ENCODE measurements at places on chromosomes 11 and 22.

GRCh38 chr11:3147257-3147619 lies 17.9 kb downstream of the OSBPL5 start:
- no peak for DNase-seq

DNA sequence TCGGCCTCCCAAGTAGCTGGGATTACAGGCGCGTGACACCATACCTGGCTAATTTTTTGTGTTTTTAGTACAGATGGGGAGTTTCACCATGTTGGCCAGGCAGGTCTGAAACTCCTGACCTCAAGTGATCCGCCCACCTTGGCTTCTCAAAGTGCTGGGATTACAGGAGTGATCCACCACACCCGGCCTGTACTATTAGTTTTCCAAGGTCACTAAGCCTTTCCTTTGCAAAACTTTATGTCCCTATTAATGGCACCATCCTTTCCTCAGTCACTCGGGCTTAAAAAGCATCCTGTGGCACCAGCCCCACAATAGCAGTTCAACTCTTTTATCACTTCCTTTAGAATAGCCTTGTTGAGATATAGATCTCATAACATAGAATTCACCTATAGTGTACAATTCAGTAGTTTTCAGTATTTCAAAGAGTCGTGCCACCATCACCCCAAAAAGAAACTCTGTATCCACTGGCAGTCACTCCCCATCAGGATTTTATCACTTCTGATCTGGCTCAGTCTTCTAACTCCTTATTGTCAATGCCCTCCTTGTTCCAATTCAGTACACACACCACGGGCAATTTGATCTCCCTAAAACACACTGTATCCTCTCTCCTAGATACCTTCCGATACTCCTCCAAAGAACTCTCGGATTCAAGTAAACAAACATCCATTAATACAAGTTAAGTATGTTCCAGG lies 921 bp upstream of the BCL2L13 start:
- no peak for DNase-seq

- DNase-seq = no peak
Observed at GRCh38 chr11:125236072-125236825, 71.7 kb downstream of the PKNOX2 start.

- DNase-seq = no peak
Observed at GRCh38 chr11:36376888-36377758, 81.0 kb downstream of the PRR5L start.

- DNase-seq = no peak
Observed at GRCh38 chr22:29072979-29073617, at the start of gene KREMEN1. TSS of gene KREMEN1 (plus strand) at chr22:29073035. CDS start at chr22:29073131, 96 bp downstream.

GRCh38 chr11:77819921-77820564 lies 479 bp downstream of the RSF1 start:
- peak; percentile 50 for DNase-seq

DNA sequence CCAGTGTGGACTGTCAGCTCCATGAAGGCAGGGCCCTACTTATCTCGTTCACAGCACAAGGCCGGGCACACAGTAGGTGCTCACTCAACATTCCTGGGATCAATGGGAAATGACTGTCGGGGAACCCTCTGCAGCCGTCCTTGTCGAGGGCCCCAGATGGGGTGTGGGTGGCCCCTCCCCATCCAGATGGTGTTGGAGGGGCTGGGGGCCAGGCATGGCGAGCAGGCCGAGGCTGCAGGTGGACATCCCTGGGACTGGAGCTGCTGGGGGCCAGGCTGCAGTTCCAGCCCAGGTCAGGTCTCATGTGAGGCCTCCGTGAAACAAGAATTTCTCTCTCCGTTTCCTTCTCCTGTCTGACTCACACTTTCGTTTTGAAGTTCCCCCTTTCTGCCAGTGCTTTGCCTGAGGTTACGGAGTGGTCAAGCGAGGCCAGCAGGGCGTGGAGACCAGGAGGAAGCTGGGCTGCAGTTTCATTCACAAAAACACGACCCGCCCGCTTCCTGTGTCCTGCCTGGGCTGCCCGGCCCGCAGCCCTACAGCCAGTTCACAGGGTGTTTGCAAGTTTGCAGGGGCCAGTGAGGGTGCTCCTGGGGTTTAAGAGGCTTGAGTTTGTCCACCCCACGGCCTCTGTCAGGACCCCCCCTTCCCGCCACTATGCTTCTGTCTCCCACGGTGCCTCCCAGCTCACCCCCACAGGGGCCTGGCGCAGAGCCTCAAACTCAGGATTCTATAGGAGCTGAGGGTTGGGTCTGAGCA lies 4.5 kb downstream of the MYEOV start:
- no peak for DNase-seq

DNA sequence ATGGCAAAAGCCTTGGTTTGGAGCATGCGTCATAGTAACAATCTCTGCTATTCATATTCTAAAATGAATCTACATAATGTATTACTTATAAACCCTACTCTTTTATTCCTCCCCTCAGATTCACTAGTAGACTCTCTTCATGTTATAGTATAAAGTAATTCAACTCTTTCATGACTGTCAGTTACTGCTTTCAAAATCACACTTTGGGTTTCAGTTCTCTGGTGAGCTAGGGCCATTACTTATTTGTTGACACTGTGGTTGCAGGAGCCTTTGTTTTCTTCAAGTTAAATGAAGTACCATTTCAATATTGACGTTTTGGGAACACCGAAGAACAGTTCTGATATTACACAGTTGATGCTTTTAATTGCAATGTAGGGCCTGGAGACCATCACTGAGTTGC lies 378.4 kb downstream of the DDX10 start:
- DNase-seq = no peak

DNA sequence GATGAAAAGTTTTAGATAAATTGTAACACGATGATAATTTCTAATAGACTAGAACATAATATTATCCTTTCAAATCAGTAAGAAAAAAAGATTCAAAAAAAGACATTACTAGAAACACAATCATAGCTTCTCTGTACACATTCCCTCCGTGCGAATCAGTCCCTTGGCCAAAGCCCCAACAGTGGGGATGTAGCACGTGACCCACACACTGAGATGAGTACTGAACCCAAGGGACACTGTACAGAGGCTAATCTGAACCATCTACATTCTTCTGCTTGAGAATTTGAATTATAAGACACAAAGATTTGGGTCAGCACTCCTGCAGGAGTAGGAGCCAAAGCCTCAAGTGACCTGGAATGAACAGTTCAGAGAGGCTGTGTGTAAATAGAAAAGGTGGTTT lies 353.7 kb downstream of the INSC start:
- DNase-seq = no peak

- no peak for DNase-seq
Observed at GRCh38 chr11:57604296-57605027, 7.0 kb downstream of the SERPING1 start.

GRCh38 chr22:46737105-46737975 lies 712 bp downstream of the CERK start:
- peak; percentile 50 for DNase-seq

DNA sequence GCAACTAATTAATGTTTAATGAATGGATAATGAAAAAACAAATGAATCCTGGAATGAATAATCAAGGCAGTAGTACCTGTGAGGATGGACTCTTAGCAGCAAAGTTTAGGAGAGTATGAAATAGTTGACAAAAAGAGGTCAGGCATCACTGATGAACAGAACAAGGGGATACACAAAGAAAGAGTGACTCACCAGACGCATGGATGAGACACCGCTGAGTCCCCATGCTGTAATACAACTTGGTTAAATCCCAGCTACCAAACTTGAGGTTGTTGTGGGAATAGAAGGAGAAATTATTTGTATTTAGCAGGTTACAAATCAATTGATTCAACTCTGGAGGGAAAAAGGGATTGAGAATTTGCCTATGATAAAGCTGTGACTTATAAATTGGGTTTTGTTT lies 976.9 kb upstream of the TENM4 start:
- no peak for DNase-seq

DNA sequence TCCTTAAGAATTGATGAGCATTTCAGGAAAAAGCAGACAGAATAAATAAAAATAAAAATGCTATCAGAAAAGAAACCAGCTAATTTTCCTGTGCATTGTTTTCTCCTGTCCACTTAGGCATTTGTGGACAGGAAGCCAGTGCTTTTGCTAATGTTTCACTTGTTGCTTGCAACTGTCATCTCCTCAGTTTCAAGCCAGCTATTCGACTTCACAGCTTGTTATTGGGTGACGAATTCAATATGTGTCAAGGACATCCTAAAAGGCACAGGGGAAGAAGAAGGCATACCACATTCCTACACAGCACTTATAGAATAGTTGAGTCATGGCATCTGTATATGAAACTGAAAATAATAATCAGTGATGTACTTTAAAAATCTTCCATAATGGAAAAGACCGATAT lies 530.6 kb upstream of the KIRREL3 start:
- DNase-seq = no peak

- DNase-seq = no peak
Observed at GRCh38 chr22:41989246-41989645, 9.3 kb upstream of the WBP2NL start.
